ENCODE measurements at places on chromosomes 16 and 17.

DNA sequence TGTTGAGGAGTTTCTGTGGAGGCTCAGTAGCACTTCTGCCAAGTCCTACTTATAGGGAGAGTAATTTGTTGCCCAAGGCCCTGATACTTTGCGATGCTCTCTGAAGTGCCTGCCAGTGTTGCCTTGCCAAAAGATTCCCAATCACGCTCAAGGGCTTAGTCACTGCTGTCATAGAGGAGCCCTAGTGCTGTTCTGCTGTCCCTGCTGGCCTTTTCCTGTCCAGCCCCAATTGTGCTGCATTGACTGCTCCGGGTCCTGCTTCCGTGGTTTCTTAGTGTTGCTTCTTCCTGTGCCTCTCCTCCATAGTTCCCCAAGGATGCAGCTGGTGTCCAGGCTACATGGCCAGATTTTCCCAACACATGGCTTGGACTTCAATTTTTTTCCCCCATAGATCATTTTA is 13.9 kb downstream of the NUP93 start:
- H3K27me3 ChIP-seq = no peaks in the 10 kb centered on the region
- peaks cover 9% of the 10 kb centered on the region for H3K4me1 ChIP-seq
- no peak overlapping the region for H3K4me3 ChIP-seq
- no peak for DNase-seq
- no peaks in the 10 kb centered on the region for H3K36me3 ChIP-seq

- H3K27ac ChIP-seq = no peak overlapping the region
- H3K4me3 ChIP-seq = no peak overlapping the region
- H3K4me1 ChIP-seq = no peaks in the 10 kb centered on the region
- H3K27me3 ChIP-seq = no peaks in the 10 kb centered on the region
- no peak for DNase-seq
Observed at GRCh38 chr16:35746963-35747657, 2287.7 kb downstream of the TP53TG3F start.

DNA sequence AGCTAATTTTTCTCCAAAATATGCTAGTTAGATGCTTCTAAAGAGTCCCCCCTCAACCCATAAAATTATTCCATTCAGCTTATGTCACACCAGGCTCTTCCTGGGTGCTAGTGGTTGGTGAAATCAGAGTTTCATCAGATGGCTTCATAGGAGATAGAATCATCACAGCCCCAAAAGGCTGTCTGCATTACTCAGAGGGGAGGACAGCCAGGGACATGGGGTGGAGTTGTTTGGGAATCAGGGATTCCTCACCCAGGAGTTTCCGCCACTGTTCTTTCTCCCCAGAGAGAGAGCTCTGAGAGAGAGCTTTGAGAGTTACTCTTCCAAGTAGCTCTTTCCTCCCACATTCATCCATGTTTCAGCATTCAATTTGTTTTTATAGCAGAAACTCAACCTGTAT is 288 bp upstream of the KRT34 start:
- H3K4me1 ChIP-seq = no peaks in the 10 kb centered on the region
- no peaks in the 10 kb centered on the region for H3K36me3 ChIP-seq
- H3K4me3 ChIP-seq = no peak overlapping the region
- DNase-seq = no peak
- no peaks in the 10 kb centered on the region for H3K27me3 ChIP-seq

GRCh38 chr17:77817953-77818352 is 140.6 kb upstream of the TNRC6C start:
- no peaks in the 10 kb centered on the region for H3K4me1 ChIP-seq
- H3K27me3 ChIP-seq = no peaks in the 10 kb centered on the region
- no peak overlapping the region for H3K27ac ChIP-seq
- no peak for DNase-seq
- no peak overlapping the region for H3K4me3 ChIP-seq

Measured in prostate gland (tissue), 2 donors.